ENCODE measurements at places on chromosomes 1 and 21.

GRCh38 chr1:219483530-219483929, 129.4 kb downstream of the ZC3H11B start:
- no peak for DNase-seq

GRCh38 chr1:187842406-187843165, 1013.8 kb downstream of the PLA2G4A start:
- peak; percentile 67 for DNase-seq

GRCh38 chr1:242426271-242426905, 98.1 kb downstream of the PLD5 start:
- peak; percentile 44 for DNase-seq

- DNase-seq, result no peak
Observed at GRCh38 chr1:162281426-162281825, 95.2 kb downstream of the SPATA46 start.

GRCh38 chr21:33360281-33360680, 35.5 kb downstream of the IFNAR1 start:
- DNase-seq, result no peak

GRCh38 chr1:107965110-107965991, at the start of gene VAV3:
Gene VAV3 (minus strand): TSS chr1:107965180. CDS start chr1:107964869, 311 bp downstream.
- DNase-seq, result peak; percentile 42

DNA sequence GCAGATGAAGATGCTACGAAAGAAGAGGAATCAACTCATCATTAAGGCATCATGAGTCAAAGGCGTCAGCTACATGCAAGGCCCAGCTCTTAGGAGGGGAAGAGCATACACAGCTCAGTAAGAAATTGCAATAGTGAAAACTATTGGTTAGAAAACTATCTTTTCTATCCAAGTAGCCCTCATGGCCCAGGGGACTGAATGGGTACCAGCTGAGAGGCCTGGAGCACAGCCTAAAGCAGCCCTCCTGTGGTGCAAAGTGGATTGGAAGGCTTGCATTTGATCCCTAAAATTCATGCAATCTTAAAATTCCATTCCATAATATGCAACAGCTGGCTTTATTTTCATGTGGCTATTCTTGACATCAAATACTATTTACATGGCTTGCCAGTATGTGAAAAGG, 251.8 kb upstream of the USP24 start:
- DNase-seq, result no peak

DNA sequence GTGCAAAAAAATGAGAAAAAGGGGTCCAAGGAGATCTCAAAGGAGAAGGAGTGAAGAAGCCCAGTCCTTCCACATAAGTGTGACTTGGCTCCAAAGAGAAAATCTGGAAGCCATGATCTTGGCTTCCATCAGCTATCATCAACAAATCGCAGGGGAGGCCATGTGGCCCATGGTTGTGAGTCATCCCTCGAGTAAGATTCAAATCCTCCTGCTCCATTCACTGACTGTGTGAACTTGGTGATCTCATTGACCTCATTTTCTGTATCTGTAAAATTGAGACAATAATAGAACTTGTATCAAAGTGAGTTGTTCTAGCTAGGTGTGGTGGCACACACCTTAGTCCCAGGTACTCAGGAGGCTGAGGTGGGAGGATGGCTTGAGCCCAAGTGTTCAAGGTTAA, 79.1 kb upstream of the OLIG2 start:
- no peak for DNase-seq

- DNase-seq, result no peak
Observed at GRCh38 chr1:117569856-117570255, 36.0 kb upstream of the TENT5C start.

GRCh38 chr1:7366955-7367665, 404.0 kb upstream of the VAMP3 start:
- no peak for DNase-seq
